Upper lobe of left lung (tissue), 6 donors: ENCODE measurements at places on chromosomes 6 and 20. TPM values are rescaled to one million over a fixed set of nuclear protein-coding genes. Genes with fewer than 3 reads are reported as not detected.

Gene SHLD1
- total RNA-seq = 3.1 TPM

GRCh38 chr6:110331816-110332215 lies 26.3 kb downstream of the METTL24 start:
- no peak for DNase-seq

Gene LY6G6C
- not detected for total RNA-seq

- DNase-seq = no peak
These were observed 377.1 kb downstream of the ESR1 start for GRCh38 chr6:152184573-152184916.

Gene MRPL18
- total RNA-seq = 18.9 TPM

Gene BANF2
- not detected for total RNA-seq

GRCh38 chr20:9110365-9110764 lies 41.5 kb downstream of the PLCB4 start:
- no peak for DNase-seq

DNA sequence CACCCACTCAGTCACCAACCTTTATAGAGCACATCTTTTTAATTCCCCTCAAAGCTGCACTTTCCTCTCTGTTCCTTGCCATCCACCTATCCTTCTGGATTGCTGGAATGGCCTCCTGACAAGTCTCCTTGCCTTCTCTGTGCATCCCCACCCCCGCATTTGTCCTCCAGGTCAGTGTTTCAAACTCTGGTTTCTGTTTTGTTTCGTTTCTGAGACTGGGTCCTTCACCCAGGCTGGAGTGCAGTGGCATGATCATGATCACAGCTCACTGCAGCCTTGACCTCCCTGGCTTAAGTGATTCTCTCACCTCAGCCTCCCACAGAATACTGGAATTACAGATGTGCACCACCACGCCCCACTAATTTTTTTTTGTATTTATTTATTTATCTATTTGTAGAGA lies 96.2 kb downstream of the PLCB1 start:
- no peak for DNase-seq

DNA sequence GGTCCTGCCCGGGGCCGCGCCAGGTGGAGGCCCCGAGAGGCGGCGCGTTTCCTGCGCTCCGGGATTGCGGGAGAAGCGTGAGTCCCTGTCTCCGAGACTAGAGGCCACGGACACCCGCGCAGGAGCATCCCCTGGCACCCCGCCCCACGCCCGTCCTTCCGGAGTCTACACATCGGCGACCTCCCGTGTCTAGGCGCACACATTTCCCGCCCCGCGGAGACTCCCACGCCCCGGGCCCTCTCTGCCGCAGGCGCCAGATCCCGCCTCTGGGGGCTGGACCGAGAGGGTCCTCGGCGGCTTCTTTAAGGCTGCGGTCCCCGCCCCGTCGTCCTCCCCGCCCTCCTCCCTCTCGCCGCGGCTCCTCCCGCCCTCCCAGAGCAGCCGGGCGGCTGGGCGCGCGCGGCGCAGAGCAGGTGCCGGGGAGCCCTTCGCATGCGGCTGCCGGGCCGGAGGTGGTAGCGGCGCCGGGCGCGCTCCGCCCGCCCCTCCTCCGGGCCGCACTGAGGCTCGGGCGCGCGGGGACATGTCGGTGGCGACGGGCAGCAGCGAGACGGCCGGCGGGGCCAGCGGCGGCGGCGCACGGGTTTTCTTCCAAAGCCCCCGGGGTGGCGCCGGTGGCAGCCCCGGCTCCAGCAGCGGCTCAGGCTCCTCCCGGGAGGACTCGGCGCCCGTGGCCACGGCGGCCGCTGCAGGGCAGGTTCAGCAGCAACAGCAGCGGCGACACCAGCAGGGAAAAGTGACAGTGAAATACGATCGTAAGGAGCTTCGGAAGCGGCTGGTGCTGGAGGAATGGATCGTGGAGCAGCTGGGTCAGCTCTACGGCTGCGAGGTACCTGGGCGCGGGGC lies at the start of gene PPP1R14C:
Gene PPP1R14C (plus strand): TSS at position 375 of the 846 bp plus-strand sequence. CDS start 149 bp downstream, at position 524.
- DNase-seq = peak; percentile 60

DNA sequence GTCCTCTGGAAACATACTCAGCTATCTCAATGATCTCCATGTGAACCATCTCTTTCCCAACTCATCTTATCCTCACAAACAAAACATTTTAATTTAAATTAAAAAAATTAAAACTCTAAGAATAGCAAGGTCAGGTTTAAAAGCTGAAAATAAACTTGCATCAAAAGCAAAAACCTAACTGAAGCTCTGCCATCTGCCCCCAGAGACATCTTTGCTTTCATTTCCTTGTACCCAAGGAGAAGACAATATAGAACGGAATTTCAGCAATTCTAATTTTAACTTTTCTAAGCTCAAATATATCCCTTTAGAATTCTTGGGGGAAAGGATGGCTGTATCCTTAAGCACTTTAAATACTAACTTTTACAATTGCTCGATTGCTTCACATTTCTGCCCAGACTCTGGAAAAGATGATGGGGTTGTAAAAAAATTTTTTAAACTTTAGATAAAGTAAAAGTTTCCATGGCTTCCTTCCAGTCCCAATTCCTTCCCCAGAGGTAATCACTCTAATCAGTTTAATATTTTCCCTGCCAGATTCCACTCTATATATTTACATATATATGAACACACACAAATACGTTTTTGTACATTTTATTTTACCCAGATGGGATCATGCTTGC lies 69.2 kb upstream of the SMIM29 start:
- DNase-seq = no peak

Gene SLC35F1
- 0.15 TPM for total RNA-seq

Gene WFDC2
- total RNA-seq = 130 TPM

Gene CCN5
- 83.2 TPM for total RNA-seq

GRCh38 chr20:13341737-13342393 lies 120.8 kb downstream of the ISM1 start:
- no peak for DNase-seq

GRCh38 chr20:36311141-36311853 lies 5.2 kb downstream of the DLGAP4 start:
- DNase-seq = no peak

GRCh38 chr6:122405417-122405816 lies 6.0 kb downstream of the HSF2 start:
- DNase-seq = no peak

DNA sequence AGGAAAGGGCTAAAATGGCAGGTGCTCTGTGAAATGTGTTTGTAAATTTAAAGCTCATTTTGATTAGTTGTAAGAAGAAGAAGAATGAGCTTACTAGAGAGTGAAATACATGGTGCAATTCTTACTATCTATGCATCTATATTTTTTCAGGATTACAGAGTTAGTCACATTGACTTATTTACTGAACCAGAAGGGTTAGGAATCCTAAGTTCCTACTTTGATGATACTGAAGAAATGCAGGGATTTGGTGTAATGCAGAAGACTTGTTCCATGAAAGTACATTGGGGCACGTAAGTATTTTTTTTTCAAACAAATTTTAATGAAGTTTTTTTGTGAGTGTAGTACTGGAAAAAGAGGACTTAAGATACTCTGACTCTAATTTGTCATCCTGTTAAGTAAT lies 99.3 kb downstream of the RTN4IP1 start:
- no peak for DNase-seq

DNA sequence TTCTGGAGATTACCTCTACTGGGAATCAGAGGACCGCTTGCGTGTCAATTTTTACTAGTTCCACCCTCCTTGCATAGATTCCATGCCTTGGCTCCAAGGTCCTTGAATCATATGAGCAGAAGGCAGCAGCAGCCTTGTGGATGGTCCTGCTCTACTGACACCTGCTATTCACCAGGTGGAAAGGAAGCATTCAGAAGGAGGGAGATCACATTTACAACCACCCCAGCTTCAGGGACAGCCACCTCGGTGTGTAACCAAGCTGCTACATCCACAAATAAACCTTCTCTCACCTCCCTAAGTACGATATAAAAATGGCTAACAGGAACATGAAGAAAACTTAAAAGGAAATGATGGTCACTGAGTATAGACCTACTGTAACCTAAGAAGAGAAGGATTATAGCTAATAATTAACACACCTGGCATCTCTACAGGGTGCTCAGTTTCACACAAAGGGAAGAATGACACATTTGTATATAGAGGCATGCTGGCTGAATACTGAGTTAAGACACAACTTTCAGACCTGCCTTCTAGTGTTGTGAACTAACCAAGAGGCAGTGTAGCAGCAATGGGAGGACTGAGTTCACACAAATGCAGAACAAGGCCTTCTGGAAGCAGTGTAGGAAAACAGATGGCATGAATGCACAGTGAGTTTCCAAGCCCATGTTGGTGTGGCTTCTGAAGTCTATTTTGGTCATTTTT lies 46.3 kb upstream of the SRPK1 start:
- no peak for DNase-seq

- DNase-seq = no peak
These were observed 362.4 kb downstream of the UTRN start for GRCh38 chr6:144647406-144647964.

Gene CBLN4
- 0.26 TPM for total RNA-seq

DNA sequence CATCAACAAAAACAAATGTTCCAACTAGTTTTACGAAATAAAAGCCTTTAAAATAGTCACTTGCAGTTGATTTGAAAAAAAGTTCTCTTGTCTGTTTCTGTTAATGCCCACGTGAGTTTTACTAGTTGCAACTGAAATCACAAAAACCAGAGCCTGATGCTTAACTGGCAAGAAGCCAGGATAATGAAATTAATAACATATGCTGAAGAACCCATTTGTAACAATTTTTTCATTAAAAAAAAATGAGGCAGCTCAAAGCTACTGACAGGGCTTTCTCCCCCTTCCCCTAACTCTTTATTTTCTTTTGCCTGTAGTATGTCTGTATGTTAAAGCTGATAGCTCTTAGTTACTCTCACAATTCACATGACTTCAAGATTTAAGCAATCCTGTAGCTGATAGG lies 132.7 kb upstream of the EYA4 start:
- no peak for DNase-seq

Gene LPA
- total RNA-seq = 2.1 TPM

Gene HLA-DQB2
- total RNA-seq = not detected

DNA sequence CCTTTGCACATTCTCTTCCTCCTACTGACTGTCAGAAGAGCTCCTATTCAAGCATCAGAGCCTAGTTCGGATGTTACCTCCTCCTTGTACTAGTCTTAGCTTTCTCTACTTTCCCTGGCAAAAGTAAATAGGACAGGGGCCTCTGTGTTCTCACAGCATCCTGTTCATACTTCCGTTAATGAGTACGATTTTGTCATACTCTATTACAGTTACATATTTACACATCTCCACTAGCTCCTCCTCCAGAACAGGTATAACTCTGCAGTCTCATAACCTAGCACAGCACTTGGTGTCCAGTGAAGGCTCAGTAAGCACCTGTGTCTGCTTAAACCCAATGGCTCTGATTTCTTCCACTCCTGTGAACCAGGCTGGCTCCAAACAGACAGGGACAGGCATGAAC lies 7.0 kb downstream of the ELMO2 start:
- DNase-seq = peak; percentile 33

DNA sequence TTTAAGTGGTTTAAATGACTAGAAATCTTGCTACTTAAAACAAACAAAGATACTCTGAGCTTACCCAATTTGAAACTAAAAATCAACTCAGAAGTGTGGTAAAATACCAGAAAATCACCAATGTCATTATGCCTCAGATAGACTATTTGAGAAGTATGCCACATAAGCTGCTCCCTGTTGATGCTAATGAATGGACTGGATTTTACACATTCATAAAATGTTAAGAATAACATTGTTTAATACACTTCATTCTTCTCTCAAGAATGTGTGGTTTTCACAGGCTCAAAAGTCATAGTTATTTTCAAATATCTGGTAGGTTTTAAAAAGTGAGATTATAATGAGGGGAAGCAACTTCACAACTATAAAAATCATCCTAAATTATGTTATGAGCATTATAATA lies 170.6 kb downstream of the TASP1 start:
- DNase-seq = no peak

Gene BPIFB1
- 4.8 TPM for total RNA-seq

GRCh38 chr6:18920701-18921100 lies 533.6 kb downstream of the RNF144B start:
- DNase-seq = no peak

Gene DEFB125
- not detected for total RNA-seq

Gene NECAB3
- total RNA-seq = 309 TPM

- no peak for DNase-seq
These were observed 220.1 kb downstream of the HACE1 start for GRCh38 chr6:104639668-104640067.

Gene VTA1
- total RNA-seq = 35.0 TPM

DNA sequence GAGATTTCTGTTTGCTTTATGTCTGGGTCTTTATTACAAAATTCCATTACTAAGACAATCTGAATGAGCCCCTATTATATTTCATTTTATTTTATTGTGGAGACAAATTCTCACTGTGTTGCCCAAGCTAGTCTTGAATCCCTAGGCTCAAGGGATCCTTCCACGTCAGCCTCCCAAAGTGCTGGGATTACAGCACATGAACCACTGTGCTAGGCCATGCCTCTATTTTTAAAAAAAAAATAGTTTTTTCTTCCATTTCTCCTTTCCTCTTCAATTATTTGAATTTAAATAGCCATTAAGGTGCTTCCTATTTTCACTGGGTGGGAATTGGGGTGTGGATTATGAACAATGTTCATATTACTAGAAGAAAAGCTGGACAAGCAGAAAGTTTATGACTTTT lies 1587.4 kb downstream of the GRIK2 start:
- DNase-seq = no peak

Gene OR2H2
- not detected for total RNA-seq

Gene MAPK13
- total RNA-seq = 83.7 TPM

Gene SLC32A1
- not detected for total RNA-seq

GRCh38 chr6:130696806-130697205 lies 130.4 kb upstream of the SMLR1 start:
- DNase-seq = no peak

DNA sequence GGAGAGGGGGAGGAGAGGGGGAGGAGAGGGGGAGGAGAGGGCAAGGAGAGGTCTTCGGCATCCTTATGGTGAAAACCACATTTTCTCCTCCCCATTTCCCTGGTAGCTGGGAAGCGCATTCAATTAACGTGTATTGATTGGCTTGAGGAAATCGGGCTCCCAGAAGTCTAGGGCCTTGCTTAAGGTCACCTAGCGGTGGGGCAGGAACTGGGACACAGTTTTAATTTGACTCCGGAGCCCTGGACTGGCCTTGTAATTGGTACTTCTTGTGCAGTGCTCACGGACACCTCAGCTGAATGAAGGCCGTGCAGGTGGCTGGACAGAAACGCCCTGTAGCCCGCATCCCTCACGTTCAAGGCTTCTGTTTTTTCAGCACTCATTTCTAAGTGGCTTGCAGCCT lies 42.8 kb downstream of the CTCFL start:
- DNase-seq = no peak

DNA sequence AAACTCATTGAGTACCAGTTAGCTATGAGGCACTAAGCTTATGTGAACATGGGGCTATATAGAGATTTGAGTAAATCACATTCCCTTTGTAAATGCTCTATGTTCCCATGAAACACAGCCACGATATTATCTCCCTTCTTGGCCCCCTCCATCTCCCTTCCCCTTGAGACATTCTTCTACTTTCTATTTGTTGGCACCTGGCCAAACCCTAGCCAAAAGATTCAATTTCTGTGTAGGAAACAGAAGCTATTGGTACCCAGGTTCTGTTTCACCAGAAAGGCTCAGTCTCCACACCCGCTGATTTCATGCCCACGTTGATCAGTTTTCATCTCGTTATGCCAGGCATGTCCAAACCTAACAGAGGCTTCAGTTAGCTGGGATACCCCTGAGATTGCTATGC lies 145.5 kb upstream of the LAMP5 start:
- DNase-seq = no peak

GRCh38 chr6:50007819-50008218 lies 14.0 kb downstream of the DEFB110 start:
- DNase-seq = no peak

- peak; percentile 76 for DNase-seq
These were observed 105.1 kb upstream of the CNKSR3 start for GRCh38 chr6:154615483-154616025.
